ENCODE measurements at places on chromosomes 1 and 21. TPM values are rescaled to one million over a fixed set of nuclear protein-coding genes. Genes with fewer than 3 reads are reported as not detected.

The ADCY10 gene
- 0.07 TPM for polyA plus RNA-seq

The USH2A gene
- 0.32 TPM for polyA plus RNA-seq

The PROX1 gene
- polyA plus RNA-seq, result 8.4 TPM

The SDC3 gene
- polyA plus RNA-seq, result 41.5 TPM

The LGR6 gene
- polyA plus RNA-seq, result 1.4 TPM

The TEX38 gene
- 0.33 TPM for polyA plus RNA-seq

The HSD3B1 gene
- not detected for polyA plus RNA-seq

The AGO4 gene
- 28.6 TPM for polyA plus RNA-seq

The RAD54L gene
- polyA plus RNA-seq, result 12.3 TPM

The KRTAP10-10 gene
- not detected for polyA plus RNA-seq

The VCAM1 gene
- 39.2 TPM for polyA plus RNA-seq

The CNIH3 gene
- 11.2 TPM for polyA plus RNA-seq

The CYP4A11 gene
- polyA plus RNA-seq, result 20.8 TPM

The PAQR6 gene
- polyA plus RNA-seq, result 5.5 TPM

The BSND gene
- polyA plus RNA-seq, result 0.08 TPM

The FMO1 gene
- 90.3 TPM for polyA plus RNA-seq

The LCE3D gene
- polyA plus RNA-seq, result not detected

The TMIGD3 gene
- 2.1 TPM for polyA plus RNA-seq

The KRTAP13-2 gene
- not detected for polyA plus RNA-seq

The CD160 gene
- 0.70 TPM for polyA plus RNA-seq

The APOBEC4 gene
- polyA plus RNA-seq, result not detected

The MMP23B gene
- polyA plus RNA-seq, result 27.3 TPM

The TCHHL1 gene
- polyA plus RNA-seq, result not detected

The RNF223 gene
- 0.70 TPM for polyA plus RNA-seq

The OR6K3 gene
- polyA plus RNA-seq, result 0.10 TPM

The OR2T10 gene
- 0.34 TPM for polyA plus RNA-seq

The SLC9C2 gene
- polyA plus RNA-seq, result 0.15 TPM

The AP4B1 gene
- 27.2 TPM for polyA plus RNA-seq

The MYCL gene
- 7.1 TPM for polyA plus RNA-seq

The SELP gene
- polyA plus RNA-seq, result 3.8 TPM

The CHIA gene
- not detected for polyA plus RNA-seq

Measured in left renal pelvis (tissue), 4 donors.